ENCODE measurements at places on chromosomes 13 and 19.

DNA sequence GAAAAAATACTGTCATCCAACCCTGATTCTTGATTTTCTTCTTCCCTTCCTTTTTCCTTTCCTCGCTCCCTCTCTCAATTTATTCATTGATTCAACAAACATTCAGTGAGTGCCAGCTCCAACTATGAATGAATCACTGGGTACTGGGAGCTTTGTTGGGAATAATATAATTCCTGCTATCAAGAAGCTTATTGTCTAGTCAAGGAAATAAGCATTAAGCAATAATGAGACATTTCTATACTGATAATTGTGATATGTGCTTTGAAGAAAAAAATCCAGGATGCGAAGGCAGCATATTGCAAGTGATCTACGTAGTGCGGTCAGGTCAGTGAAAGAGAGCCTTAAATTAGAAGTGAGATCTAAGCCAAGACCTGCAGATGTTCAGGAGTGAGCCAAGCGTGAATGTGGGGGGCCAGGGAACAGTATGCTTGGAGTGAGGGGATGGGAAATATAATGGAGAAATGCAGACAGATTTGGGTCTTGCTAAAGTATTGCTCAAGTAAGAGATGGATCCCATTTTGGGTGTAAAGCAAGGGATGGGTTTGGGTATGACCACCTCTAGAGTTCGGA, 253.5 kb downstream of the LHFPL6 start:
- no peak for DNase-seq

GRCh38 chr13:101697745-101698144, 245.3 kb downstream of the ITGBL1 start:
- no peak for DNase-seq

DNA sequence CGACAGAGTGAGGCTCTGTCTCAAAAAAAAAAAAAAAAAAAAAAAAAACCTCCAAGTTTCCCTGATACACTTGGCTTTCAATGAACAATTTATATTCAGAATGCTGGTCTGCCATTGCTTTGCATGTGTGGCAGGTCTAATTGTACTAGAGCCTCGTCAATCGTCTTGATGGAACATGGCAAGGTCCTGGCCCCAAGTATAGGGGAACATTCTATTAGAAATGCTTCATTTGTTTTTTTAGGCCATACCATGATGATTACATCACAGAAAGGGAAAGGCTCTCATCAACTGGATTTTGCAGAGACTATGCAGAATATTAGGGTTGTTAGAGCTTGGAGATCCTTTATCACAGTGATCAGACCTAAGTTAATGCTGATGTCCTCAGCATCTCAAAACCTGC, 28.0 kb downstream of the SPRY2 start:
- DNase-seq: no peak

GRCh38 chr13:39091586-39091985, 53.3 kb downstream of the NHLRC3 start:
- DNase-seq: no peak

GRCh38 chr13:31116224-31116623, 45.5 kb downstream of the HSPH1 start:
- no peak for DNase-seq

GRCh38 chr13:90205911-90206310, 1141.6 kb upstream of the MIR17HG start:
- no peak for DNase-seq

DNA sequence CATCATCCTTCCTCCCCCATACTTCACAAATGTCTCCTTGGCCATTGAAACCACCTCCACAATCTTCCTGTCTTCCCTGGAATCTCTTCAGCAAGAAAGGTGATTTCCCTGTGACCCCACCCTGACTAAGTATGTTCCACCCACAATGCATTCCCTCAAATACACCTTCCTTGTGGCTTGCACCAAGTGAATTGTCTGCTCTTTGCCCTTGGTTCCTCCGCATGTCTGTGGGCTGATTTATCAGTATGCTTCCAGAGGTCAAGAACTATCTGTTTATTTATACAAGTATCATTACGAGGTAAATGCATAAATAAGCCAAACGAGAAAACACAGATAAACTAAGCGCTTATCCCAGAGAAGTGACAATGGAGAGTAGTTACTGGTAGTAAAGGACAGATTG, 45.4 kb upstream of the POMP start:
- no peak for DNase-seq

DNA sequence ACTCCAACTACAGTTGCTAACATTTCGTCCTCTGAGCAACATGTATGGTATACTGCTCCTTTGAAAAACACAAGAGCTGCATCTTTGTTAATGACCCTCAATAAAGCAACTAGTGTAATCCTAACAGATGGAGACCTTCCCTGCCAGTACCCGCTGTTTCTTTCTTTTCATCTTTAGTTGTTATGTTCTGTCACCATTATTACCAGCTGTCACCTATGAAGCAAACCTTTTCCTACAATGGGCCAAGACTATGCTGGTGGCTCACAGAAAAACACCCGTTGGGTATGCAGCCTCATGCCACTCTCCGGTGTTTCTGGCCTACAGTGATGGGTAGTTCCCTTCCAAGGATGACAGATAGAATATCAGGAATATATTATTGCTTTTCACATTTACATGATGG, 29.7 kb upstream of the CYSLTR2 start:
- DNase-seq: no peak

- DNase-seq: no peak
Measured at GRCh38 chr13:68254151-68254550, 1024.0 kb upstream of the PCDH9 start.

- DNase-seq: no peak
Measured at GRCh38 chr13:21149568-21149967, 26.8 kb downstream of the SKA3 start.

- DNase-seq: peak; percentile 13
Measured at GRCh38 chr19:6663236-6664201, 6.4 kb downstream of the TNFSF14 start.

DNA sequence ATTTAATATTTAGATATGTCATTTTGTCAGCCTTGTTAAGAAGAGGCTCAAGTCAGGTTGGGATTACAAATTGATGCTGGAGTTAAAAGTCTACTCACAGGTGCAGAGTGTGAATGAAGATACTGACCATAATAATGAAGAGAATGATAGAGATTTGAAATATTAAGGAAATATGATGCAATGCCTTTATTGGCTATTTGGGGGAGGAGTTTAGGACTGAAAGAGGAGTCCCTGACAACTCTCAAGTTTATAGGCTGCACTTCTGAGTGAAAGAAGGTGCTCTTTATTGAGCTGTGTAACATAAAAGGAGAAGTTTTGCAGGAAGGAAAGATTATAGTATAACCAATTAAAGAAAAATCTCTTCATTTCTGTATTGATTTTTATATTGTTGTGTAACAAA, 827.7 kb upstream of the PCDH9 start:
- DNase-seq: no peak

- DNase-seq: peak; percentile 48
Measured at GRCh38 chr19:50646074-50646807, 3.0 kb upstream of the C19orf81 start.

DNA sequence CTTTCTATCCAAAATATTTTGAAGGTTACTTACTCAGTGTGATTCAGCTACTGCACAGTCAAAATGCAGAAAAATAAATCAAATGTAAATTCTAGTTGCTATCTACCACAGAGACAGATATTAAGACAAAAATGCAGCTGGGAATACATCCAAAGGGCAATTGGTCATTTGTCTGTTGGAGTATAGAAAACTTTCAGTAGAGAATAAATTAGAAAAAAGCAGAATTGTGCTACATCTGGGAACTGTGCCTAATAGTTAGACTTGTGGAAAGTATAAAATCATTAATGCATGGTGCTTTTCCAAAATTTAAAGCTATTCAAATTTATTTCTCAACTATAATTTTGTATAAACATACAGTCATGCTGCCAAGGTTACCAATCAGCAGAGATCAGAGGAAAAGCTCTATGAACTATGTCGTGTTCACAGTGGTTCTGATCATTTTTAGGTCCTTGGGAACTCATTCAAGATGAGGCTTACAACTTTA, 1635.8 kb downstream of the PCDH9 start:
- DNase-seq: peak; percentile 75

GRCh38 chr13:24706886-24707585, 26.8 kb downstream of the ATP12A start:
- no peak for DNase-seq

DNA sequence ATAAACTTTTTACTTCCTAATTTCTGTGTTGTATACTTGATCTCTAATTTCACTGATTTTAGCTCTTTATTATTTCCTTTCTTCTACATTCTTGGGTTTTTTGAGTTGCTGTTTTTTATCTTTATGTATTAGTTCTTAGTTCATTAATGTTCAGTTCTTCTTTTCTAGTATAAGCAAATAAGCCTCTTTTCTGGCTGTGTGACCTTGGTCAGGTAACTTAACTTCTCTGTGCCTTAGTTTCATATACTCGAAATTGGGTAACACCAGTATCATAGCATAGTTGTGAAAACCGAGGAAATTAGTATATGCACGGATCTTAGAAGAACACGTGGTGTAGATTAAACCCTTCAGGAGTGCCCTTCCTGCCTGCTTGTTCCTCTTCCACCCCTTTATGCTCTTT, 130.2 kb upstream of the C1QTNF9B start:
- DNase-seq: no peak

DNA sequence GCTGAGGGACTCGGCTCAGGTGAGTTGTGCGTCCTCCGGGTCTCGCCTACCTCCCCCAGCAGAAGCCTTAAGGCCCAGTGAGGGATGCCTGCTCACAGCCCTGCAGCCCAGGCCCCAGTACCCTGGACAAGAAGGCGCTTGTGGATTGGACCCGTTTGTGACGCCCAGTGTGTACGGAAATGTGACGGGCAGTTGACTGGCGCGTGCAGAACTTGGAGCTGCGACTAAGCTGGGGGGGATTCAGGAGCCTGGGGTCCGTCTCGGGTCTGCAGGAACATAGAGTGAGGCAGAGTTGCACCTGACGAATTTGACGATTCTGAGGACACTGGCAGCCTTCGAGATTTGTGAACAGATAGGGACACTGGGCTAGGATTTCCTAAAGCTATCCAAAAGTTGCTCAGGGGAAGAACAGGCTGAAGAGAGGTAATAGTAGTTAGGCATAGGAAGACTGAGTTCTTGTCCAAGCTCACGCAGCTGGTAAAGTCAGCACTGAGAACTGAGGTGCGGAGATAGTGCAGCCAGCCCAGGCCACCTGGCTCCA, 519 bp downstream of the ZNF551 start:
- no peak for DNase-seq

GRCh38 chr13:77989281-77989680, 70.7 kb upstream of the EDNRB start:
- DNase-seq: no peak

- DNase-seq: no peak
Measured at GRCh38 chr13:91295712-91296410, 51.6 kb upstream of the MIR17HG start.

- no peak for DNase-seq
Measured at GRCh38 chr19:40380199-40381037, 9.6 kb downstream of the HIPK4 start.

- peak; percentile 8 for DNase-seq
Measured at GRCh38 chr19:29285187-29285687, 72.3 kb upstream of the UQCRFS1 start.

- no peak for DNase-seq
Measured at GRCh38 chr19:53357821-53358581, 7.5 kb upstream of the ZNF525 start.

- DNase-seq: peak; percentile 1
Measured at GRCh38 chr13:107185889-107186288, 618.0 kb upstream of the ARGLU1 start.

GRCh38 chr19:45175515-45176345, 2.3 kb downstream of the TRAPPC6A start:
- no peak for DNase-seq

DNA sequence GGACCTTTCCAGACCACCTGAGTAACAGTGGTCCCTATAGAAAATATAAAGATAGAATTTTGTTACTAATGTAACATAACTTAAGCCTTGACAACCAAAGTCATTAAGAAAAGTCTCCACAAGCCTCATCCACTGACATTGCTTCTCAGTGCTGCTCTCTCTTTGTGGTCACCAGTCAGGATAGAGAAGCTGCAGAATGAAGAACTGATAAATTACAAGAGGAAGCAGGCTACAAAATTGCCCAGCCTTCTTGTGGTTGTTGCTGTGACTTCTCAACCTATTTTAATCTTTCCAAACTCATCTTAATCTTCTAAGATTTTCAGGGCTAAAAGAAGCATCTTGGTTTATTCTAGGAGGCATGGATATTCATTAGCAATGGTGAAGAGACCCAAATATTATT, 343.8 kb downstream of the MZT1 start:
- DNase-seq: no peak

GRCh38 chr13:107028751-107029150, 460.8 kb upstream of the ARGLU1 start:
- DNase-seq: no peak

DNA sequence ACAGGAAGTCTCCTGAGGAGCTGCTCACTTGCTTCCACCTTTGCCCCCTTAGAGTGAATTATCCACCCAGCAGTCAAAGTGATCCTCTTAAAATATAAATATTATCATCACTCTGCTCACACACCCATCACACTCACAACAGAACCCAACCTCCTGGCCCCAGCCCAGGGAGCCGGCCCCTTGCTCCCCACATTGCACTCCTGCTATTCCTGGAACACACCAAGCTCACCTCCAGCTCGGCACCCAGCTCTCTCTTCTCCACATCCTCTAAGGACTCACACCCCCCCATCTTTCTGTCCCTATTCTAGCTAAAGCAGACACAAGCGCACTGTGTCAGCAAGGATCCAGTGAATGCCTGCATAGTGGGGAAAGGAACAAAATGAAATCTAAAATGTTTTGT, 7.0 kb downstream of the TUBGCP3 start:
- no peak for DNase-seq

DNA sequence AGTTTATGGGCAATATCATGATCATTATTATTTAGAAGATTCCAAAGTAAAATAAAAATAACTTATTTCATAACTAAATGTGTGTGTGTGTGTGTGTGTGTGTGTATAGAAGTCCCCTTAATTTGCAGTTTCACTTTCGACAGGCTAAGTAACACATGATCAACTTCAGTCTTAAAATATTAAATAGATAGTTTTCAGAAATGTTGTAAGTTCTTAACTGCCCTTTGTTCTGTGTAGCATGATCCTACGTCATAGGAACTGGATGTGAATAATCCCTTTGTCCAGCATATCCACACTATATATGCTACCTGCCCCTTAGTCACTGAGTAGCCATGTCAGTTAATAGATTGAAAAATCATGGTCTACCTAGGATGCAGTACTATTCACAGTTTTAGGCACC, 1863.5 kb upstream of the PCDH20 start:
- no peak for DNase-seq

- DNase-seq: no peak
Measured at GRCh38 chr19:34794066-34794960, 21.3 kb upstream of the ZNF599 start.

- no peak for DNase-seq
Measured at GRCh38 chr19:46453661-46454060, 17.7 kb downstream of the PNMA8A start.

DNA sequence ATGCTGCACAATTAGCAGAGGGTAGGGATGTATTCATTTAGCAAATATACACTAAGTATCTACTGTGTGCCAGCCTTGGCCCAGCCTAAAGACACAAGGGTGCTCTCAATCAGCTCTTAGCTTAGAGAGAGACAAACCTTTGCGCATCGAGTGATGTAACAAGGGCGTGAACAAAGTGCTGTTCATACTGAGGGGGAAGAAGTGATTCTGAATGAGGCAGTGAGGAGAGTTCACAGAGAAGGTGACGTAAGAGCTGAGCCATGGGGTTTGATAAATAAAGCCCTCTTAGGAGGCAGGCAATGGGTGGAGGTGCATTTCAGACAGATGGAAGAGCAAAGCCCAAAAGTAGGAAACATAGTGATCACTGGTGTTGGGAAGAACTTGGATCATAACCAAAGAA, 68.5 kb downstream of the FLT1 start:
- no peak for DNase-seq

- no peak for DNase-seq
Measured at GRCh38 chr19:46950526-46951170, 69.0 kb upstream of the NPAS1 start.

GRCh38 chr13:46345866-46346265, 41.2 kb downstream of the RUBCNL start:
- peak; percentile 55 for DNase-seq

Measured in AG10803 (cell line).